ENCODE measurements at places on chromosomes 7 and 10. TPM values are rescaled to one million over a fixed set of nuclear protein-coding genes. Genes with fewer than 3 reads are reported as not detected.

Gene MMD2
- 4.4 TPM for total RNA-seq

Gene LIPN
- total RNA-seq: 0.25 TPM

Gene NPTX2
- 6.1 TPM for total RNA-seq

Gene ITIH5
- total RNA-seq: 14.3 TPM

Gene PARD3
- total RNA-seq: 13.3 TPM

Gene CCL24
- not detected for total RNA-seq

Gene IQUB
- total RNA-seq: 2.0 TPM

Gene MMRN2
- 5.2 TPM for total RNA-seq

Gene HMX3
- not detected for total RNA-seq

Gene CFAP46
- total RNA-seq: 2.0 TPM

Gene TAS2R41
- total RNA-seq: not detected

Gene ZNF398
- total RNA-seq: 23.8 TPM

Gene TMEM176A
- total RNA-seq: 0.49 TPM

Gene VAX1
- 1.7 TPM for total RNA-seq

Gene TRAPPC14
- total RNA-seq: 9.6 TPM

Gene AHCYL2
- total RNA-seq: 23.8 TPM

Gene ALDH18A1
- 25.6 TPM for total RNA-seq

Gene AKR1D1
- total RNA-seq: not detected

Gene ABCF2
- 20.7 TPM for total RNA-seq

Gene TM9SF3
- total RNA-seq: 94.4 TPM

Gene MTG1
- 15.7 TPM for total RNA-seq

Gene ELAPOR2
- total RNA-seq: 22.4 TPM

Gene MSMB
- total RNA-seq: not detected

Gene MALRD1
- 2.7 TPM for total RNA-seq

Gene SLC4A2
- total RNA-seq: 8.6 TPM

Gene RNLS
- total RNA-seq: 4.2 TPM

Gene UCN3
- not detected for total RNA-seq

Gene CISD1
- 17.5 TPM for total RNA-seq

Gene CRHR2
- 0.98 TPM for total RNA-seq

Gene CYP3A4
- total RNA-seq: not detected

Gene GIMAP5
- 2.7 TPM for total RNA-seq

Gene HKDC1
- 1.7 TPM for total RNA-seq

Gene OR6V1
- total RNA-seq: not detected

Gene AP1S1
- total RNA-seq: 96.1 TPM

Gene SH3PXD2A
- total RNA-seq: 14.5 TPM
